ENCODE measurements at places on chromosomes 3 and 15.

GRCh38 chr3:59438492-59438891, 388.7 kb upstream of the CFAP20DC start:
- H3K4me3 ChIP-seq, result no peak overlapping the region
- H3K4me1 ChIP-seq, result no peaks in the 10 kb centered on the region
- H3K27me3 ChIP-seq, result no peaks in the 10 kb centered on the region
- H3K27ac ChIP-seq, result no peak overlapping the region
- H3K36me3 ChIP-seq, result no peaks in the 10 kb centered on the region

DNA sequence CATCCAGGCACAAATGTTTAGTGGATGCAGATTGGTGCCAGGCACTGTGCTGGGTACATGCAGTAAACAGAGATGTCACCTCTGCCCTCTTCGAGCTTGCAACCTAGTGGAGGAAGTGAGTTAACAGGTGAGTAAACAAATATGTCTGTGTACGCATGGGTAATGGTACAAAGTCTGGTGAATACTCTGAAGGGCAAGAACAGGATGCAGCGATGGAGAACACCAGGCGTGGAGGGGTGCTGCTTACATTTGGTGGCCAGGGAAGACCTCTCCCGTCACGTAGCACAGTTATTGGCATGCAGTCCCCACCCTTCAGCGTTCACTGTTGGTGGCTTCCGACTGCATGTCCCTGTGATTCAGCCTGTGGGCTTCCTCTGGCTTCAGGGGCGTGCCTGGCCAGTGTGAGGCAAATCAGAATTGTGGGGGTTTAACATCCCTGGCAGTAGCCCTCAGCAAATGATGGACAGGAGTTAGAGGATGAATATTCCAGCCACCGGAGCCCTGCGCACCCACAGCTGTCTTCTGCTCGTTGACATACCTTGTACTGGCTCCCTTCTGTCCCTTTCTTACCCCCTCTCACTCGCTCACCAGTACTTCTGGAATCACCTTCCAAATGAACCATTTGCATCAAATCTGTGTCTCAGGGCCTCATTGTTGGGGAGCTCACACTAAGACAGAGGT, 9.1 kb upstream of the HDAC11 start:
- H3K27ac ChIP-seq, result no peak overlapping the region
- no peaks in the 10 kb centered on the region for H3K36me3 ChIP-seq
- H3K4me3 ChIP-seq, result no peak overlapping the region
- peaks cover 3% of the 10 kb centered on the region for H3K27me3 ChIP-seq

- peak; percentile 18 for DNase-seq
- no peaks in the 10 kb centered on the region for H3K36me3 ChIP-seq
- H3K27ac ChIP-seq, result no peak overlapping the region
Observed at GRCh38 chr3:38597502-38598060, 51.9 kb downstream of the SCN5A start.

DNA sequence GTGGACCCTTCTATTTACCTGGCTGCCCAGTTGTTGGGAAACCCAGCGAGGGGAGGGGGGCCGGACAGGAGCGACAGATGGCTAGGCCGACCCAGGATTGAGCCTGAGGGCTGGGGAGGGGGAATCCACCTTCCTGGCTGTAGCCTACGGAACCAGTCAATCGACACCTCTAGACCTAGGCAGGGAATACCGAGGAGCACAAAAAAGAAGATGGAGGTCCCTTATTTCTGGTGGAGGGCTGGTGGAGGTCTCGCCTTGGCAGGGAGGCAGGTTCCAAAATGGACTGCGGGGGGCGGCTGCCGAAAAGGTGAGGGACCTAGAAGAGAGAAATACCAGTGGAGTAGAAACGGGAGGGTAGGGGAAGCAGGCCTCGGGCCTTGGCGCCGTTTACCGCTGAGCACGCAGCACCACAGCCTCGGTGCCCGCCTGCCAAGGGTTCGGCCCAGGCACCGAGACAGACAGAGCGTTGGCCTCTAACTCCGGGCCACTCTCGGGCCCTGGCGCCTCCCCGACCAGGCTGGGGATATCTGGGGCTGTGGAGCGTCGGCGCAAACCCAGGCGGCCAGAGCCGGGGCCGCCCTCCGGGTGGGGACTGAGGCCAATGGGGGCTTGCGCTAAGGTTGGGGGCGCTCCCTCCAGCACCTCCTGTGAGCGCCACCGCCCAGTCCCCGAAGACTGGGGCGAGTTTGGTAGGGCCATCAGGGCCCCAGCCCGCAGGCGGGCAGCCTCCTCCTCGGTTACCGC, 1.6 kb downstream of the ANKRD63 start:
- peak overlapping the region; percentile 60 for H3K4me3 ChIP-seq
- peaks cover 48% of the 10 kb centered on the region for H3K4me1 ChIP-seq
- DNase-seq, result no peak
- H3K27me3 ChIP-seq, result peaks cover 65% of the 10 kb centered on the region

- no peaks in the 10 kb centered on the region for H3K27me3 ChIP-seq
- H3K36me3 ChIP-seq, result no peaks in the 10 kb centered on the region
- H3K4me3 ChIP-seq, result peak overlapping the region; percentile 100
- H3K4me1 ChIP-seq, result peaks cover 83% of the 10 kb centered on the region
Observed at GRCh38 chr15:63051156-63052066, 8.9 kb downstream of the TPM1 start.

GRCh38 chr3:128098234-128098633, 25.4 kb downstream of the RUVBL1 start:
- no peak overlapping the region for H3K4me3 ChIP-seq
- H3K4me1 ChIP-seq, result no peaks in the 10 kb centered on the region
- peaks cover 85% of the 10 kb centered on the region for H3K36me3 ChIP-seq
- H3K27ac ChIP-seq, result no peak overlapping the region

- H3K27ac ChIP-seq, result no peak overlapping the region
- peaks cover 29% of the 10 kb centered on the region for H3K4me1 ChIP-seq
- H3K36me3 ChIP-seq, result peaks cover 31% of the 10 kb centered on the region
- DNase-seq, result no peak
- H3K4me3 ChIP-seq, result no peak overlapping the region
Observed at GRCh38 chr15:63250312-63250965, 27.0 kb upstream of the APH1B start.
